ENCODE measurements at places on chromosomes 5 and 9. TPM values are rescaled to one million over a fixed set of nuclear protein-coding genes. Genes with fewer than 3 reads are reported as not detected.
A peak's percentile ranks its signal among the peaks of the same experiment; 100 is the strongest.

DNA sequence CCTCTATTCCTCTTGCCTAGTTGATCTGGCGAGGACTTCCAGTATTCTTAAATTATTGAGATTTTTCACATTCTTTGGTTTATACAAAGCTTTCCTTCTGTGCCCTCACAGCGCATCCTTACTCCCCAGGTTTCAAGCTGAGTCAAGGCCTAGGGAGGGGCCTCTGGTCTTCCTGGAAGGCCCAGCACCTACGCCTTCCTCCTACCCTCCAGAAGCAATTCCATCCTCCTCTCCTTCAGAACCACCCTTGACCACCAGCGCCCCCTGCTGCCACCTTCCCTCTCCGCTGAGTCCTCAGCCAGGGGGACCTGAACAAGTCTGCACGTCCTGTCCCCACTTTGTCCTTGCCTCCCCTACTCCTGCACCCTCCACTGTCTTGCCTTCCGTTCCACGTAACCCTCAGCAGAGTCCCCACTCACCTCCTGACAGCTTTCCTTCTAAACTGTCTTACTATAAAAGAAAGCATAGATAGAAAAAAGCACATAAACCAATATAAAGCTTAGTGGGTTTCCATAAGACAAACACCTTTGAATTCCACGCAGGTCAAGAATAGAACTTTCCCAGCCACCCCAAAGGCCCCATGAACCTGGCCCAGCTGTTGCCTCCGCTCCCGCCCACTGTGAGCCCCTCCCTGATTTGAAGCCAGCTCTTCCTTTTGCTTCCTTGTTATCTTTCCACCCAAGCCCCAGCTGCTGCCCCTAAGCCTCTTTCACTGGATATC is 63.0 kb upstream of the CTSL start:
- DNase-seq: no peak

- DNase-seq: peak; percentile 74
Observed at GRCh38 chr9:15306068-15306756, 804 bp downstream of the TTC39B start.

- no peak for DNase-seq
Observed at GRCh38 chr9:114216081-114216480, 60.7 kb downstream of the COL27A1 start.

DNA sequence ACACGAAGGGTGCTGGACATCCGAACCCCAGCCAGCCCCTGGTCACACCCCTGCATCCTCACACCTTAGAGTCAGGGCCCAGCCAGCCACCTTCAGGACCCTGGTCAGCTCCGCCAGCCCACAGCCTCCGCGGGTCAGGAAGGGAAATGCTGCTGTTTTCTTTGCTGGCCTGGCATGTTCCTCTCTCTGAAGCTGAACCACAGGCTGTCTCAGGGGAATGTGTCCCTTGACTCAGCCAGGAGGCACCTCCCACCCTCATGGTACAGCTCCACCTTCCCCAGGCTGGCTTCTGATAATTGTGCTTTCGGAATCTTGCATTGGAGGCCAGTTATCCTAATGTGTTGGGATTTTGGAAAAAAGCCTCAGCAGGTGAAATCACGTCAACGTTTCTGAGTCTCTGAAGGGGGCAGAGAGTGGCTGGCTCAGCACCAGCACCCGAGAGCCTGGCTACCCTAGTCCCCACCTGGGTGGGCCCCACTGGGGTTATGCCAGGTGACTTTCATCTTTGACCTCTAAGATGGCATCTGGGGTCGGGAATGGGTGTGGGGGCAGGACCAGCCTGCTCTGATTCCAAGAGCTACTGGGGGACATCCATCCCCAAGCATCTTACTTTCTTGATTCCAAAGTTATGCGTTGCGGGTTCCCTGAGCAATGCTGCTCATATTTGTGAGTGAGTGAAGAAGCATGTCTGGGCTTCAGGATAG is 9.8 kb upstream of the OLFM1 start:
- no peak for DNase-seq

GRCh38 chr9:93094658-93095204 is 1.3 kb upstream of the CARD19 start:
- peak; percentile 32 for DNase-seq

GRCh38 chr9:70883056-70883455 is 238.4 kb downstream of the TRPM3 start:
- no peak for DNase-seq

GRCh38 chr5:59597690-59598546 is 295.6 kb downstream of the PDE4D start:
- no peak for DNase-seq

The ZNG1A gene
- total RNA-seq: 22.4 TPM

The SPATA31A3 gene
- not detected for total RNA-seq

The SLC45A2 gene
- not detected for total RNA-seq

DNA sequence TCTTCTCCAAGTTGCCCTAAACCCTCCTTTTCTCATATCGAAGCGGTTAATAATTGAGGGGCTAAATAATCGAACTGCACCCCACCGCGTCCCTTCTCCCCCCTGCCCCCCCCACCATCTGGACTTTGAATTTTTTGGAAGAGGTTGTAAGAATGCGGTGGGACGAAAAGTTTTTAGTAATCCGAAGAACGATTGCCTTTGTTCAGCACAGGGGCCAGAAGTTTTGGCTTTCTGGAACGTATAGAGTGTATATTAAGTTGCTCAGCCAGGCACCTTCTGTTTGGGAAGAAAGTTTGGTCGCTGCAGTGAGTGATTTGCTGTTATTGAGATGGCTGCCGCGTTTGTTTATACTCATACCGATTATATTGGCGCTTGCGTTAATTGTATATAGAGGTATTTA is 518 bp downstream of the ERBIN start:
- DNase-seq: no peak

- no peak for DNase-seq
Observed at GRCh38 chr5:172691886-172692285, 50.8 kb downstream of the NEURL1B start.

DNA sequence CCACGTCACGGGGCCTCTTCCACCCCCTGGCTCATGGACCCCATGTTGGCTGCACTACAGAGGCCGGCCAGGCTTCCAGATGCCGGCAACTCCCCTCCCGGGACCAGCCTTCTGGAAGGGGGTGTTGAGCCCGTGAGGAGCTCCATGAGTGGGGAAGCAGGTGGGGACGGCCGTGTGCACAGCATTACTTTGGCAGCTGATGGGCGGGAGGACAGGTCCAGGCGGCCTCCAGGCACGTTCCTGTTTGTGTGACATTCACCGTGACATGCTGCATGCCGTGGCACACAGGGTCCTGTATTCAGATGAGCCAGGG is 29.1 kb upstream of the ABO start:
- no peak for DNase-seq

GRCh38 chr9:27787891-27788290 is 214.6 kb upstream of the C9orf72 start:
- DNase-seq: peak; percentile 7

DNA sequence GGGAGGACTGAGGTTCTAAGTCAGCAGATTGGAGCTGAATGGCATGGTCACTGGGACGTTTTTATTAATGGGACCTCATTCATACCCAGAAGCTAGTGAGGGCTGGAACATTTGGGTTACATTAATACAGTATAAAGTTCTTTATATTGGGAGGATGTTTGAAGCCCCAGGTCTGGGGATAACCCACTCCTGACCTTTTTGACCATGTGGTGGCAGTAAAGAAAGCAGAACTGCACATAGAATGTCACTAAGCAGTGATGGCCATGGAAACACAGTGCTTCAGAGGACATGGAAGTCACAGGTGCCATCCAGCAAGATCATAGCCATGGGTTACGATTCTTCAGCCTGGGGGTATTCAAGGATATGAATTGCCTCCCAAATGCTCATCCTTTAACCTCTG is 176.0 kb downstream of the ATP10B start:
- DNase-seq: no peak

DNA sequence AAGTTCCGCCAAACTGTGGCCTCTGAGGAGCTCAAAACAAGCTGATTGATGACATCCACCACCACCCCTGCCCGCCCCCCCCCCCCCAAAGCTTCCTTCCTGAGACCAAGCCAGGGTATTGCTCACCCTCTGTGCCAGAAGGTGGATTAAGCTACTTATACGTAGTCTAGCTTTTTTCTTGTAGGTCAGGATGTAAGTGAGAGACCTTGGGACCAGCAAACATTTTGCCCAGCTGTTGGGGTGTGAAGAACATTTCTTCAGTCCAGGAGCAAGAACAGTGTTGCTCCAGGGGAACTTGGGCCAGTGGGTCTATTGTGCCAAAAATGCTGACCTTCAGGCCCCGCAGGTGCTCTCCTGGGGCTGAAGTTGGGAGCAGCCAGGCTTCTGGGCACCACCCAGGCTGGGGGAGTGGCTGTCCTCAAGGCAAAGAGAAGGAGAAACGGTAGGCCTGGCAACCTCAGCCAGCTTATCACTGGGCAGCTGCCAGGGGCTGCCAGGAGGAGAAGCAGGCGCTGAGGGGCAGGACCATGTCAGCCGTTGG is 18.0 kb downstream of the NEURL1B start:
- DNase-seq: no peak

The CDKN2B-AS1 gene
- total RNA-seq: 0.30 TPM

Measured in CD4-positive, alpha-beta T cell (primary cell).